OCI-LY7 (cell line): ENCODE measurements at places on chromosomes 6 and 20.

GRCh38 chr6:134357022-134357487 lies 39.1 kb upstream of the SGK1 start:
- DNase-seq, result no peak

- no peak for DNase-seq
These were observed 206.9 kb downstream of the TFAP2C start for GRCh38 chr20:56835829-56836550.

DNA sequence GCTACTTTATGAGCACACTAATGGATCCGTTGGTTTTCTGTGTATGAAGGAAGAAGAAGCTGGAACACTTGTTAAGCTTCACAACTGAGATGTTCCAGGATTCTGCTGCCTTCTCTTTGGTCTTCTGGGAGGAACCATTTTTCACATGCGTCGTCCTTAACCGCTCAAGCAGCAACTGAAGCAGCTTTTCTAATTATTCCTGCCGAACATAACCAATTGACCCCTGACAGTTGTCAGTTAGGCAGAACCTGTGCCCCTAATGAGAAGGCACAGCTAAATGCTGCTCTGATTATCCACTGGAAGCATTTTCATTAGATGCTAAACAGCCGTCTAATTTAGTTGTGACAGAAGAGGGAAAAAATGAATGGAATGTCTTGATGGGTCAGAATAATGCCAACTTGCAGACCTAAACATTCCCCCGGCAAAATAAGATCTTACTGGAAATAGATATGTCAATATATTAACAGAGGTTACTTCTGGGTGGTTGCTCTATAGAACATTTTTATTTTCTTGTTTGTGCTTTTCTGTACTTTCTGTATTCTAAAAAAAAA lies 85.0 kb upstream of the SMLR1 start:
- no peak for DNase-seq

GRCh38 chr20:18628330-18628920 lies 40.6 kb downstream of the DTD1 start:
- peak; percentile 22 for DNase-seq

- no peak for DNase-seq
These were observed 90.9 kb downstream of the CRYBG1 start for GRCh38 chr6:106451439-106451838.

DNA sequence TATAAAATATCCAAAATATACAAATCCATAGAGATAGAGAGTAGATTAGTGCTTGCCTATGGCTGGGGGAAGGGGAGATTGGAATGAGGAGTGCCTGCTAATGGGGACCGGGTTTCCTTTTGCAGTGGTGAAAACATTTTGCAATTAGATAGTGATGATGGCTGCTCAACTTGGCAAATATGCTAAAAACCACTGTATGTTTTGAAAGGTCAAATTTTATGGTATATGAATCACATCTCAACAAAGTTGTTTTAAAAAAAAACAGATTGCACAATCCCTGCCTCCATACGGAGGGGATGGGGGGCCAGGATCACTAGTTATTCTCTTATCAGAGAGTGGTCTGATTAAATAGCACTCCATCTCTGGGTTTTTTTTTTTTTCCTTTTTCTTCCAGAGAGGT lies 76.9 kb upstream of the RIPOR2 start:
- DNase-seq, result no peak

DNA sequence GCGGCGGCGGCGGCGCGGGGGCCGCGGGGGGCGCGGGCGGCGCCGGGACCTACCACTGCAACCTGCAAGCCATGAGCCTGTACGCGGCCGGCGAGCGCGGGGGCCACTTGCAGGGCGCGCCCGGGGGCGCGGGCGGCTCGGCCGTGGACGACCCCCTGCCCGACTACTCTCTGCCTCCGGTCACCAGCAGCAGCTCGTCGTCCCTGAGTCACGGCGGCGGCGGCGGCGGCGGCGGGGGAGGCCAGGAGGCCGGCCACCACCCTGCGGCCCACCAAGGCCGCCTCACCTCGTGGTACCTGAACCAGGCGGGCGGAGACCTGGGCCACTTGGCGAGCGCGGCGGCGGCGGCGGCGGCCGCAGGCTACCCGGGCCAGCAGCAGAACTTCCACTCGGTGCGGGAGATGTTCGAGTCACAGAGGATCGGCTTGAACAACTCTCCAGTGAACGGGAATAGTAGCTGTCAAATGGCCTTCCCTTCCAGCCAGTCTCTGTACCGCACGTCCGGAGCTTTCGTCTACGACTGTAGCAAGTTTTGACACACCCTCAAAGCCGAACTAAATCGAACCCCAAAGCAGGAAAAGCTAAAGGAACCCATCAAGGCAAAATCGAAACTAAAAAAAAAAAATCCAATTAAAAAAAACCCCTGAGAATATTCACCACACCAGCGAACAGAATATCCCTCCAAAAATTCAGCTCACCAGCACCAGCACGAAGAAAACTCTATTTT lies 2.0 kb downstream of the FOXC1 start:
- no peak for DNase-seq

GRCh38 chr6:106141441-106142237 lies 55.5 kb downstream of the PRDM1 start:
- peak; percentile 73 for DNase-seq

GRCh38 chr20:21129861-21130260 lies 4.0 kb downstream of the KIZ start:
- DNase-seq, result no peak

DNA sequence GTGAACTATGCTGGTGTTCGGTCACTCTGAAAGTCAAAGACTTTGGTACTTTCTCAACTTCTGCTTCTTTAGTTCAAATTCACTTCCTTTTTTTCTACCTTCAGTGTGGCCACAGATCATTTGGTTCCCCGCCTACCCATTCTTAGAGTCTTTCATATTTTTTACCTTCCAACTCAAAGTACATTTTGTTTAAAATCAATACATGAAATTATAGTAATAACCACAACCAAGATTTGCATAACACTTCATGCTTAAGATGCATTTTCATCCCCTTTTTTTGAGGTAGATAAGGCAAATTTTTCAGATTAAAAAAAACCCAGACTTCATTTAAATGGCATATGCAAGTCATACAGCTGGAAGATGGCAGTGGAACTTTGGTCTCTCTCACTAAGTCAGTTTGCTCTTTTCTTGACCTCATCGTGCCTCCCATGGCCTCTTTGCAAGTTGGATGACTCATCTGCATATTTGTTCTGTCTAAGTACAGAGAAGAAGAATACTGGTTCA lies 11.9 kb upstream of the CNR1 start:
- DNase-seq, result peak; percentile 91

- DNase-seq, result peak; percentile 4
These were observed 1.2 kb downstream of the TPD52L1 start for GRCh38 chr6:125154761-125155135.

- no peak for DNase-seq
These were observed 18.3 kb downstream of the CDC40 start for GRCh38 chr6:110198561-110198960.

GRCh38 chr20:48823960-48824498 lies 3.8 kb downstream of the PREX1 start:
- peak; percentile 50 for DNase-seq

DNA sequence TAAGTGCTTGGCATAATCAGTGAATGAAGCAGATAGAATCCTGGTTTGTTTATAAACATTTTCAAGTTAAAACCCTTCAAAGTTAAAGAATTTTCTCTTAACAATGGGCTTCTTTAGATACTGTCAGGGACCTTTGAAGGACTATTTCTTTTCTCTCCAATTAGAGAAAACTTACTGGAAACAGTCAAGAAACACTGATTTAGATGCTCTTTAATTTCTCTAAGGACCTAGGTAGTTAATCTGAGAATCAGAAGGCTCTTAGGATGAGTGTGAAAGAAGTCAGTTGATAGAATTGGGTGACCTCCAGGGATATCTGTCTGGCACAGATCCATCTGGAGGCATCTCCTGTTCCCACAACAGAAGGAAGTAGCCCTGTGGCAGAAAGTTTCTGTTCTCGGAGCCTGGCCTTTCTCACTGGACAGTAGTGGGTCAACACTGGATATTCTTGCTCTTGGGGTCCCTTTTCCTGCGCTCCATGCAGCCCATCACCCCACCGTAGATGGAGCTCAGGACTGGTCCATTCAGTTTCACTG lies 22.5 kb downstream of the KIAA0408 start:
- no peak for DNase-seq

DNA sequence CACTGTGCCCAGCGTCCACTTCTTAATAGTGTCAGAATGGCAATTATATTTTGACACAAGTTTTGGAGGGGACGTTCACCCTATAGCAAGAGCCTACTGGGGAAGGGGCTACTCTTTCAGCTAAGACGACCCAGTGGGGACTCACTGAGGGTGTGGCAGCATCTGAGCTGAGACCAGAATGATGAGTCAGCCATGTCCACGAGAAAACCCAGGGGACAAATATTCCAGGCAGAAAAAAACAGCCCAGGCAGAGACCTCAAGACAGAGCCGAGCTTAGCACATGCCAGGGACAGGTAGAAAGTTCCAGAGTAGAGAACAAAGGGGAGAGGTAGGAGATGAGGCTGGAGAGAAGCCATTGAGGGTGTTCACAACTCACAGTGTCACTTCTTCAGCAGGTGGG lies 11.2 kb downstream of the CNBD2 start:
- DNase-seq, result no peak

- peak; percentile 20 for DNase-seq
These were observed 1.6 kb downstream of the MYLIP start for GRCh38 chr6:16130437-16130891.

DNA sequence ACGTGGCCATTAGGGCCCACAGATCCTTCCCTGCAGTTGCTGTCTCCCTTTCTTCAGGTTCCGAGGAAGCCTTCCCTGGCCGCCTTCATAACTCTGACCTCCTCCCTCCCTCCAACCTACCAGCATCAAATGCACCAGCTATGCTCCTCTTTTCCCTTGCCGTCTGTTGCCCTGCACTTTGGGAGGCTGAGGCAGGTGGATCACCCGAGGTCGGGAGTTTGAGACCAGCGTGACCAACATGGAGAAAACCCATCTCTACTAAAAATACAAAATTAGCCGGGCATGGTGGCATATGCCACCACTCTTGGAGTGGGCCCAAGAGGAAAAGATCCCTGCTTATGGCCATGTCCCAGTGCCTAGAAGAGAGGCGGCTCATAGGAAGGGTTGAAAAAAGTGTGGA lies 31.8 kb downstream of the RNASET2 start:
- no peak for DNase-seq

DNA sequence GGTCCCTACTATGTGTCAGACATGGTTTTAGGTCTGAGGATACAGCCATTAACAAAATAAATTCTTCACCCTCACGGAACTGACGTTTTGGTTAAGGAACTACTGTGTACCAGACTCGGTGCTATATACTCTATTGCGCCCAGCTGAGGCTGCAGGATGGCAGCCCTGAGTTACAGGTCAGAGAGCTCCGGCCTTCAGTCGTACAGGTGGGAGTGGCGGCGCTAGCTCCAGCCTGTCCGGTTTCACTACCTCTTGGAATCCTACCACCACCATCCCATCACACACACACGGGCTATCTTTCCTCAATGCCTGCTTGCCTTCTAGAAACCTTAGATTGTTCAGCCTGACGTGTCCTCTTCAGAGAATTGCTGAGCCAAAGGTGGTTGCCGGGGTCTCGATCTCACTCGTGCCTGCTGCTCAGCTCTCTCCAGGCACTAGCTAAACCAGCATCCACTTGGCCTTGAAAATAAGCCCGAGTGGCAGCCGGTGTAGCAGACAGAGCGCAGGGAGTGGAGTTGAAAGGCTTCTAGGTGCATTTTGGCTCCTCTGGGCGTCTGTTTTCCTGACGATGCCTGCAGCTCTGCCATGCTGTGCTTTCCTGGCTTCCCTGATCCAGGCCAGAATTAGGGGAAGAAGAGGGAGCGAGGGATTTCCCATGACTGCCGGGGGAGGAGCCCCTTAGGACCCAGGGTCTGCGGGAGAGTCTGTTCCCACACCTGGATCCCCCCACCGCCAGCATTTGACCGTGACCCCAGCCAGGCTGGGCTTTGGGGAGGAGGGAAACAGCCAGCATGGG lies 1.1 kb upstream of the TCF15 start:
- DNase-seq, result no peak

GRCh38 chr6:144434308-144434990 lies 149.3 kb downstream of the UTRN start:
- DNase-seq, result no peak

DNA sequence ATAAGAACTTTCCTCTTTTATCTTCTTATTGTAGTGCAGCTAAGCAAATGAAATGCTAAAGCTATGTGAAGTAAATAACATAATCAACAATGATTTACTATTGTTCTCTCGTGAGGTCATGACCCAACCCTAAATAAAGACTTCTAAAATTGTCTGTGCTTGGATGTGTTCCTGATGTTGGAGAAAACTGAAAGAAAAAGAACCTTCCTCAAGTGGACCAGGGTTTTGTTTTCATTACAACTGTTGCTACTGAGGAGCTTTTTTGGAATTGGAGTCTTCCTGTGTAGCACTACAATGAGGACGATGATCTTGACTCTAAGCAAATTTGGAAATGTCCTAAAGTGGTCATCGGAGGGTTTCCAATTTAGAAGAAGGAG lies 59.7 kb upstream of the SUPT3H start:
- DNase-seq, result no peak

DNA sequence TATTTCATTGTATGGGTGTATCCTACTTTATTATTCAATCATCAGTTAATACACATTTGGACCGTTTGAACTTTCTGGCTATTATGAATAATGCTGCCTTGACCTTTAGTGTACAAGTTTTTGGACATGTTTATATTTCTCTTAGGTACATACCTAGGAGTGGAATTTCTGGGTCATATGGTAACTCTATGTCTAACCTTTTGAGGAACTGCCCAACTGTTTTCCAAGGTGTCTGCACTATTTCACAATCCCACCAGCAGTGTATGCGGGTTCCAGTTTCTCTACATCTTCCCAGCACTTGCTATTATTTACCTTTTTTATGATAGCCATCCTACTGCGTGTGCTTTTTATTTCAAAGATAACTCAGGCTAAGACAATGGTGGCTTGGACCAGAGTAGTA lies 14.3 kb upstream of the SLC13A3 start:
- DNase-seq, result no peak

- no peak for DNase-seq
These were observed 656.9 kb downstream of the PRKN start for GRCh38 chr6:162070639-162071038.

DNA sequence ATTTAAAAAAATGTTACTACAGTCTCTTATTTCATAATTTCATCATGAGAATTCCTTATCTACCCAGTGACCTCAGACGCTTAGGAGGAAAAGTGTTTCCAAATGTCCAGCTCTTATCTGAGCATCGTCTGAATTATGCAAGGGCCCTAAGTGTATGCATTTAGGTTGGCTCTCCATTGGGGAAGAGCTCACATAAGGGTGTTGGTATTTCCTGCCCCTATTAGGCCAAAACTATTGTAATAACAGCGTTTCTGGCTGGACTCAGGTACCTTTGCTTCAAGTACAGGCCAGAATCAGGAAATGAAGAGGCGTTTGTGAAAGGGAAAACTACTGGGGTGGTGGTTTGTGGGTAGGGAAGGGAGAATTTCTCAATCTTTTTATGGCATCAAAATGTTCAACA lies 40.4 kb upstream of the SGK1 start:
- no peak for DNase-seq

DNA sequence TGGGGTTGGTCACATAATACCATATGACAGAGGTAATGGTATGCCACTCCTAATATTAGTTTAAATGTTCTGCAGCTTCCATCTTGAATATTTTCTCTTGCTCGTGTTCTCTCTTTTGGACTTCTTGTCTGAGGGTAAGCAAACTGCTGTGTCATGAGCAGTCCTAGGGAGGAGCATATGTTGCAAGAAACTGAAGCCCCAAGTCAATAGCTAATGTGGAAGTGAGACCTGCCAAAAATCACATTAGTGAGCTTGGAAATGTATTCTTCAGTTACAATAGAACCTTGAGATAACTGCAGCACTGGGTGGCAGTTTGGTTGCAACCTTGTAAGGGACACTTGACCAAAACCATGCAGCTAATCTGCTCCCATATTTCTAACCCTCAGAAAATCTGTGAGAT lies 178.2 kb upstream of the IMPG1 start:
- DNase-seq, result no peak

GRCh38 chr6:24455061-24455460 lies 34.3 kb downstream of the GPLD1 start:
- no peak for DNase-seq
